ENCODE measurements at places on chromosomes 11 and 22.

- DNase-seq, result no peak
Observed at GRCh38 chr11:126410649-126411048, 55.2 kb downstream of the ST3GAL4 start.

DNA sequence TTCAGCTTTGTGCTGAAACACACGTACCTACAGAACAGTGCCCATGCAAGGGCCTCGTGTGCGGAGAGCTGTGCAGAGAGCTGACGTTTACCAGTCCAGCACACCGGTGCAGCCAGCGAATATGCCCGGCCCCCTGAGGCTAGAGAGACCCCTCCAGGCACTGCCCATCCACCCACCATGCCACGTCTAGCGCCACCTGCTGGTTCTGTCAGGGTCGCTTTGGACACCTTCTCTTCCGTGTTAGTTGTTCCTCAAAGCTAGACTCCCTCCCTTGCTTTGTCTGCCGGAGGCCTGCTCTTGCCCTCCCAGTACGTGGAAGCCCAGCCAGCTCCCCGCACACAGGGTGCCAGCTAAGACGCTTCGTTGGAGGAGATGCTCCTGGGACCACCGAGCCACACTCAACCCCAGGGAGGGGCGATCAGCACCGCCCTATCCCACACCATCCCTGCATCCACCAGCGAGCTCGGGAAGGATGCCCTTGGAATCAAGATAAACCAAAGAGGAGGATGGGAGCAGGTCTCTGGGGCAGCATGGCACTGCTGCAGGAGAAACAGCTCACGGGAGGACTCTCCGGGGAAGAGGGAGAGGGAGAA lies 43.4 kb downstream of the CPT1A start:
- DNase-seq, result no peak

GRCh38 chr11:69350040-69350439 lies 56.1 kb downstream of the MYEOV start:
- DNase-seq, result no peak

GRCh38 chr22:42188808-42189447 lies 58.3 kb upstream of the CYP2D6 start:
- no peak for DNase-seq

DNA sequence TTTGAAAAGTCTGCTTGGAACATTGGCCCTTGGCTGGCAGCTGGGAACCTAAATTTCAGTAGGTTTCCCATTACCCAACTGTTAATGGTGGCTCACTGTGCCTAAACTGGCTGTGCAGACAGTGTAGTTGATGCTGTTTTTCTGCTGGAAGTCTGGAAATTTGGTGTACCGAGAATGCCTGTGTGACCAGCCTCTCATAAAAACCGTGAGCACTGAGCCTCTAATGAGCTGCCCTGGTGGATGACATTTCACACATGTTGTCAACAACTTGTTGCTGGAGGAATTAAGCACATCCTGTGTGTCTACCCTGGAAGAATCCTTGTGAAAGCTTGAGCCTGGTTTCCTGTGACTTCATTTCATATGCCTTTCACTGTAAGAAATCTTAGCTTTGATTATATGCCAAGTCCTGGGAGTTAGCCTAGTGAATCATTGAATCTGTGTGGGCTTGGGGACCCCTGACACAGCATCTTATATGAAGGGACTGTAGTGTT lies 131.1 kb downstream of the LDLRAD3 start:
- no peak for DNase-seq

DNA sequence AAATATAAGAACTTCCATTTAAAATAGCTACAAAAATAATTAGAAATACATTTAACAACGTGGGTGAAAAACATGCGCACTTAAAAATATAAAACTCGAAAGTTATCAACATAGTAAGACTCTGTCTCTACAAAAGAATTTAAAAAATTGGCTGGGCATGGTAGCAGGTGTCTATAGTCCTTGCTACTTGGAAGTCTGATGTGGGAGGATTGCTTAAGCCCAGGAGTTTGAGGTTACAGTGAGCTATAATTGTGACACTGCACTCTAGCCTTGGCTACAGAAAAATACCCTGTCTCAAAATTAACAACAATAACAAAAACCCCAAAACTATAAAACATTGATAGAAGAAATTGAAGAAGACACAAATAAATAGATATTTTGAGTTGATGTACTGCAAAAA lies 13.8 kb upstream of the CASP12 start:
- DNase-seq, result no peak

DNA sequence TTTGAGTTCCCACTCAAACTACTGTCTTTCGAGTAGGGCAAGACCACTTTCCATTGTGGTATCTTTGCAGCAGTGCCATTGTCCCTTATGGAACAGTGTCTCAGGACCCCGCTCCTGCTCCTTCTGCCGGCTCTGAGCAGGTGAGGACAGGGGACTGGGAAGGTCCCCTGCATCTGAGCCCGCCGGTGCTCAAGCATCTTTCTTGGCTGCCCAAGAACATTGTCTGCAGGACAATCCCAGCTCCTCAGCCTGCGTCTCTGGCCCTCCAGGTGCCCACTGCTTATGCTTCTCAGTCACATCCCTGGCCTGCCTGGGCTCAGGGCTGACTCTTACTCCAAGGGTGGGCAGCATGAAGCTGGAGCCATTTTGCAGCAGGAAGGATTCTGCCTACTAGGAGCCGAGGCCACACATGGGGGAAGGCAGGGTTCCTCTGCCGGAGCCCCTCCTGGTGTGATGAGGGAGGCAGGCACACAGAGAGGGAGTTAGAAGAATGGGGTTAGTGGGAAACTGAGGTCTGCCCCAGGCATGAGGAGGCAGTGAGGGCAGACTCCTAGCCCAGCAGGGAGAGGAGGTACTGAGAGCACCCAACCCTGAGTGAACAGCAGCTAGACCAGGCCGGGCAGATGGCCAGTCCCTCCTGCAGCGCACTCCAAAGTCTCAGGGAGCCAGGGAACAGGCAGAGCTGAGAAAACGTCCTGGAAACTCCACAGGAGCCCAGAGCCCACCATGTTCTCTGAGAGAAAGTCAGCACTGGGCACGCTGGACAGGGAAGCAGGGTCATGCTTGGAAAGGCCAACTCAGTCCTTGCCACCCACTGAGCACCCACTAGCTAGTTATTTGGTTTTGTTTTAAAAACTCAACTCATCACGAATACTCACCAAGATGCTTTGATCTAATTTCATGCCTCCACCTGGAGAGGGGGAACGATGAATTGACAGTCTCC lies 7.5 kb upstream of the PPARA start:
- no peak for DNase-seq

DNA sequence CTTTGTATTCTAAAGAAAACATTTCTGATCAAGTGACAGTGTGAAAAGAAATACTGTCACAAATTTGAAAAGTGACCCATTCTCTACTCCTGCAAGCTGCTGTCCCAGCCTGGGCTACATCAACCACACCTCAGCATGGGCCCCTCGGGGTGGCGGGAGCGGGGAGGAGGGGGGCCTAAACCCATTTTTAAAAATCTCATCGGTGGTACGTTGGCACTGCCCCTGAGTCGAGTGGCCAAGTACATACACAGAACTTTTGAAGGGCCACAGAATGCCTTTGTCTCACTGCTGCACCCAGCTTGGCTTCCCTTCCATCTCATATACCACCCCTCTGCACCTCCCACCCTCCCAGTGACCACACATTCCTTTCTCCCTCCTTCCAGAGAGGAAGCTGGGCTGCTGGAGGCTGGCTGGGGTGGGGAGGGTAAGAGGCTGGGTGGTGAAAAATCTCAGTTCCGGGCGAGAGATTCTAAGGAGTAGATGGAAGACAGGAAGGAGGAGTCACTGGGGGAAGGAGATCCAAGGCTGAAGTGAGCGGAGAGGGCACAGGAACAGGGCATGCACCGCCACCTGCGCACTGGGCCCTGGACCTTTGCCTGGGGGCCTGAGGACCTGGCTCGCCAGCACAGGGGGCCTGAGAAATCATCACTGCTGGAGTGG lies 21.1 kb downstream of the FXYD6 start:
- DNase-seq, result peak; percentile 32

DNA sequence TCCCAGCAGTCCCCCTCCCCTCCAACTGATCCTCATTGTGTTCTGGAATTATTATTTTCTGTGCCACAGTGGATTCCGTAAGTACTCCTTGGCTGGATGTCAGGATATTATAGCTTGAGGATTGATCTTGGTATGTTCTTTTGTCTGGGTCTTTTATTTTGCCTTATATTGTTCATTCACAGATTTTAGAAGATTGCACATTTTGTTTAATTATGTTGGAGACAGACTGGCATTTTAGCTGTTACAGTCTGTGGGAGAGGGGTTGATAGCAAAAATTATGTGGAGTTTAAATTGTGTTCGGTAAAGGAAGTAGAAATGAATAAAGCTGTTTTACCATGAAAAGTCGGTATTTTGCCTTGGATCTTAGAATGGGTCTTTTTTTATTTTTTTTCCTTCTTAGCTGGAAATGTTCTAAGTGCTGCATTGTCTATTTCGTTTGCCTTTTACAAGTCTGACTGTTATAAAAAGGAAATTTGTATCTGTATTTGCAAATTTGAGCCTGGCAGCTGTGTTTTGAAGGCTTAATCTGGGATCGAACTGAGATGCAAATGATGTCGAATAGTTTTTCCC lies 141.9 kb upstream of the TTC12 start:
- DNase-seq, result no peak

GRCh38 chr11:29024386-29024785 lies 916.2 kb downstream of the METTL15 start:
- no peak for DNase-seq

DNA sequence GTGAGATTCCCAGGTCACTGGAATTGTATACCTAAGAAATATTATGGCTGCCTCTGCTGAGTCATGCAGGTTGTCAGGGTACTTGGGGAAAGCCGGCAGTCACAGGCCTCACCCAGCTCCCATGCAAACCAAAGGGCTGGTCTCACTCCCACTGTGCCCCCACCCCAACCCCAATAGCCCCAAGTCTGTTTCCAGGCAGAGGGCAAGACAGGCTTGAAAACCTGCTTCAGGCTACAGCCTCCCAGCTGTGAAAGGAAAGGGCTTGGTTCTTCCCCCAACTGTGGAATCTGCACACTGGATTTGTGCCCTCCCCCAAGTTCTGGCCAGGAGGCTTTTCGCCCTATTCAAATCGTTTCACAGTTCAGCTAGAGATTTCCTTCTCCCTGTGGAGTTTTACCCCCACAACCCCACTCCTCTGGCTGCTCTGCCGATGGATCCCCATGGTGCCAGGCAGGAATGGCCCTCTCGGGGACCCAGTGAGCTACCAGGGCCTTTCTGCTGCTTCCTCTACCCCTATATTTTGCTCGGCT lies 37.0 kb upstream of the ABTB2 start:
- DNase-seq, result no peak

Measured in RWPE2 (cell line).